A549 (cell line): ENCODE measurements at places on chromosomes 12 and 14.
A peak's percentile ranks its signal among the peaks of the same experiment; 100 is the strongest.

GRCh38 chr14:101506926-101507835 is 54.1 kb upstream of the DIO3 start:
- no peak for DNase-seq

DNA sequence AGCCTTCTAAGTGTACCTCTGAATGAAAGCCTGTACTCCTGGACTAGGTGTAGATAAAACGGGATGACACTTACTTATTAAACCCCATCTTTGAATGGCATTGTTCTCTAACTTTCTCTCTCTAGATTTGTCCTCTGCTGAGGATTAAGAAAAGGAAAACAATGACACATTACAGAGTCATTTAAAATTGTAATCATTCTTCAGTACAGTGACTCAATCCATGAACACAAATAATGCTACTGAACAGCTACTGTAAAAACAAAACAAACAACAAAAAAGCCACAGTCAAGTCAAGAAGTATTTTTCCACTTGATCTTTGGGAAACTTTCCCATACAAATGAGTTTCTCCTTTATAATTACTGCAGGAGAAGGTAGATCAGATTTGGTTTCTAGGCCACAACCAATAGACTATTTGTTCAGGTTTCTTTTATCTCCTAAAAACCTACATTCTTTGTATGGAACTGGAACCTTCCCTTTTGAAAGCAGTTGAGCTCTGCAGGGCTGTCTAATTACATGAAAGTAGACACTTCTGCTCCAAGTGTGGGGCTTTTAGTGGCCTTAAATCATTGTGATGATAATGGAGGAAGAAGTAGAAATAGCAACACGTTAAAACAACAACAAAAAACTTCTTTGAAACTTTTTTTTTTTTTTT is 219.1 kb downstream of the ESR2 start:
- DNase-seq = peak; percentile 10

DNA sequence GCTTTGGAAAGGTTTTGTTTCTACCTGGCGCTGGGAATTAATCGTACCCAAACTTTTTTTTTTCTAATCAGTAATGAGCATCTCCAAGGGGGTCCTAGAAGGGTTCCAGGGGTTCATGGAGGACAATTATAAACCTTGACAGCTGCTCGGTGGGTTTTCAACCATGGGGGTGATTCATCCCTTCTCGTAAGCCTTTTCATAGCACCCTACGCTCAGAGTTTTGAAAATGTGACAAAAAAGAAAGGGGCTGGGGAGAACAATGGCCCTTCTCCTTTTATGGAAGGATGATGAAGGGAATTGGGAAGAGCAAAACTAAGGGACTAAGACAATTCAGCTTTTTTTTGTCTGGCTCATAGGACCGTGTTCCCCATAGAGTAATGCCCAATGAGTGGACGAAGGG is 196.7 kb downstream of the ZFP36L1 start:
- DNase-seq = no peak

DNA sequence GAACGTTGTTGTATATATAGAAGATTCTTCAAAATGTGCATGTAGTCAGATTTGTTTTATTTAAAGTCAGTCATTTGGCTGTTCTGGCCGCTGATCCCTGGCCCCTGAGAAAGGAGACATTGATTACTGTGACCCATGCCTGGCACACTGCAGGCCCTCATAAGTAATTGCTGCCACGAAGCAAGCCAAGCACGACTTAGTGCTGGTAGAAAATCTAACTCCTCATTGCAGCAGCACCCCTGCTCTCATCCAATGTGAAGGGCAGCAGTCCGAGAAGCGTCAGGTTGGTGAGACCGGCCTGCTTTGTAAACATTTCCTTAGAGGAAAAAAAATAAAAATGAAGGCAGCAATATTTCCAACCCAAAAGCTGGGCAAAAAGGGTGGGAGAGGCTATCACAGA is 22.8 kb upstream of the TMTC2 start:
- DNase-seq = no peak

DNA sequence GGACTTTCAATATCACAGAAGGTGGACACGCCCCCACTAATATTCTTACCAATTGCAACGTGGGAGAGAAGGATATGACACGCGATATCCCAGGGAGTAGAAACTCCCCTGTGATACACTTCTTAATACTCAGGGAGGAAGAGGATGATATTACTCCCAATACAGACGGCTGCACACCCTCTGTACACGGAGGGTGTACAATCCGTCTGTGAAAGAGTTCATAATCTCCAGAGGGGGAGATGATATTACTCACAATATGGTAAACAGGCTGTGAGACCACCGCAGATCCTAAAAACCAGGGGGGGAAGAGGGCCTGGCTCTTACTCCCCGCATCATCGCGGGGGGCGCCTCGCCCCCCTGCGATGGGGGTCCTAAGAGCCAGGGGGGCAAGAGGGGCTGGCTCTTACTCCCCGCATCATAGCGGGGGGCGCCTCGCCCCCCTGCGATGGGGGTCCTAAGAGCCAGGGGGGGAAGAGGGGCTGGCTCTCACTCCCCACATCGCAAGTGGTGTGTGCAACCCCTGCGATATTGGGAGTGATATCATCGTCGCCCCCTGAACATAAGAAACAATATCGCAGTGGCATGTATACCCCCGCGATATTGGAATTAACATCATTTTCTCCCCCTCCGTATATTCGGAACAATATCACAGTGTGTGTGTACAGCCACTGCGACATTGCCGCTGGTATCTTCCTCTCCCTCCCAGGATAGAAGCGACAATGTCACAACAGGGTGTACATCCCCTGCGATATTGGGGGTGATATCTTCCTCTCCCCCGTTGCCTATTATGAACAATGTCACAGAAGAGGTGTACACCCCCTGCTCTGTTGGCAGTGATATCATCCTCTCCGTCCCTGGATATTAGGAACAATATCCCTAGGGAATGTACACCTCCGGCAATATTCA is 8.9 kb upstream of the CLEC6A start:
- no peak for DNase-seq
